ENCODE measurements at places on chromosomes 1 and 21.

- DNase-seq, result no peak
Observed at GRCh38 chr1:47576758-47577115, 138.9 kb downstream of the FOXD2 start.

- no peak for DNase-seq
Observed at GRCh38 chr1:51311826-51312225, 18.5 kb downstream of the TTC39A start.

GRCh38 chr1:95582746-95583145, 348.7 kb downstream of the RWDD3 start:
- DNase-seq, result no peak

- peak; percentile 33 for DNase-seq
Observed at GRCh38 chr1:55214934-55215193, 300 bp downstream of the USP24 start.

GRCh38 chr1:37858931-37859506, 373 bp downstream of the MTF1 start:
- peak; percentile 7 for DNase-seq

DNA sequence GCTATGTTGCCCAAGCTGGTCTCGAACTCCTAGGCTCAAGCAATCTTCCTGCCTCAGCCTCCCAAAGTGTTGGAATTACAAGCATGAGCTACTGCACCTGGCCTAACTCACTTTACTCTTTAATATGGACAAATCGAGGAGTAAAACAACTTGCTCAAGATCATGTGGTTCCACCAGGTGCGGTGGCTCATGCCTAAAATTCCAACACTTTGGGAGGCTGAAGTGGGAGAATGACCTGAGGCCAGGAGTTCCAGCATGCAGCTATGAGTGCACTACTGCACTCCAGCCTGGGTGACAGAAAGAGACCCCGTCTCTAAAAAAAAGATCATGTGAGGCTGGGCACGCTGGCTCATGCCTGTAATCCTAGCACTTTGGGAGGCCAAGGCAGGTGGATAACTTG, 2.0 kb downstream of the INPP5B start:
- no peak for DNase-seq

- DNase-seq, result peak; percentile 3
Observed at GRCh38 chr21:31873696-31874599, 1.1 kb downstream of the HUNK start.

- DNase-seq, result no peak
Observed at GRCh38 chr1:211701733-211702132, 26.3 kb upstream of the NEK2 start.

DNA sequence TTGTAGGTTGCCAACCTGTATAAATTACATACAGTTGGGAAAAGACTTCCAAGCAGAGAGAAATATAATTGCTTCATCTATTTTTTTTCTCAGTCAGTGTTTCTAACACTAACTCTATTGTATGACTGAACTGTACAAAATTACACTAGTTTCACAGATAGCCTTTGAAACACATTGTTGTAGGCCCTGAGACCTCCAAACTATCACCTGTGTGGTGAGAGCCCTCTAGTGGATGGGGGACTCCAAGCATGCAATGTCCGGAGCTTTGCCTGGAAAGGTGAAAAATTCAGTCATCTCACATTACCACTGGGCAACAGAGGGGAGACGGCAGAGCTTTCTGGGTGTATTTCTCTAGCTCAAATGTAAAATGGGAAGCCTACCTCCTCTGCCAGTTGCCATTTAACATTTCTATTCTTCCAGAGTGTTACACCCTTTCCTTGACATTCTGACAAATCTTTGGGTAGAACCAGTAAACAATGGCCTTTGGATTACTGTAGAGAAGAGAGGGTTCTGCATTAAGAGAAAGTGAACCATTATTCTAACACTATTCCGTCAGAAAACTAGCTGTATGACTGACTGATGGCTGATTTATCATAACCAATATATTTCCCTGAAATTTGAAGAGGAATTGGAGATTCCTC, 212.2 kb downstream of the LYPLAL1 start:
- no peak for DNase-seq

- DNase-seq, result no peak
Observed at GRCh38 chr1:58047265-58047858, 499.2 kb downstream of the OMA1 start.
